ENCODE measurements at places on chromosomes 1 and 21.

GRCh38 chr1:115006191-115006590 lies 23.4 kb upstream of the TSHB start:
- no peak for DNase-seq

DNA sequence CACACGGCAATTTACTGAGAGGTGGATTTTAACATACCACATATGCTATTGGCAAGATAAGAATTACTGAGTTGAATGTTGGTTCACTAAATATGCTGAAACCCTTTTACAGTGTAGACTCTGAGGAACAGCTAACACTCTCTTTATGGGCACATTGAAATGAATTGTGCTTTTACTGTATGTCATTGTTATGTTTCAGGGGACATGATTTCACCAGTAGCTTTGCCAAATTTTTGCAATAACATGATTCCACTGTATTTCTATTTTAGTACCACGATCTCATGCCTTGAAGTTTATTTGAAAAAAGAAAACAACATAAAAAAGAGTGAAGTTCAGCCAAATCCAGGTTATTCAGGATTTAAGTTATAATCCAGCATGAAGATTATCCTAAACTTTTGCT lies 188.5 kb downstream of the HLX start:
- DNase-seq: no peak

DNA sequence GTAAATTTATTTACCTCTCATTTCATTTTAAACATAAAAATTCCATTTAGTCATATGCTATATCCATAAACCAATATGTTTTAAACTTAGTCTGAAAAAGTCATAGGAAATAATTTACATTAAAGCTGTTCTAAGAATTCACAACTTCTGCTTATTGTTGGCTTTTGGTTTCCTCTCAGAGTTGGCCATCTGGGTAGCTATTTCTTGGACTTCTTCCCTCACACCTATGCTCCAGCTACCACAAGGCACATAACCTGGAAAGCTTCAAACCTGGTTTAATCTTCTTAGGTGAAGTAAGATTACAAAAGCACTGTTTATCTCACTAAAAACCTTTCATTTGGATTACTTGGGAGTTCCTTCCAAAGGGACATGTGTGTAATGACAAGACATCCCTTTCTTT lies 29.8 kb downstream of the RBM11 start:
- DNase-seq: peak; percentile 45

DNA sequence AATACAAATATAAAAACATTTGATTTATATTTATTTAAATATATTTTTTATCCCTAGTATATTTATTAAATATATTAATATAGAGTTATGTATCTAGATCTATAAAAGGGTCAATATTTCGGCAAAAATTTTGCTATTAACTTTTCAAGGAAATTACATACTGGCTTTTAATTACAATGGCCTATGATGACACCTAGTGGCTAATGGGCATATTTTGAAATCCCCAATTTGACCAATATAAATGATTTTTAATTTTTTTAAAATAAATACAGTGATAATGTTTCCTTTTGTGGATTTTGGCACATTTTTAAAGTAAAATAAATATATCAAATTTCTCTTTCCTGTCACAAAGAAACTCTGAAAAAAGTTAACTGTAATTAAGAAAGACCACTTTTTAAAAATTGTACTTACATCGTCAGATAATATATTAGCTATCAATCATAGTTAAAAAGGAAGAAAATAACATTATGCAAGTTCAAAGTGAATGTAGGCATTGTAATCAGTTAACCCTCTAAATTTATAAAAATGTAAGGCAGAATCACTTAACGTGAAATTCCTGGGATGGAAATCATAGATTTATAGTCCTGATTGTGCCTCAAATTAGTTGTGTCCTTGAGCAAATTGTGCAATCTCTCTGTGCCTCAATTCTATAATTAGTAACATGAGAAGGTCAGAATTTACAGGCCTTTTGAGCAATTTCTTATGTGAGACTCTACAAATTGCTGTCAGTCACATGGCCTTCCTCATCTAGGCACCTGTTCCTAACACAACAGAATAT lies 25.6 kb upstream of the RGS13 start:
- peak; percentile 46 for DNase-seq

- DNase-seq: no peak
Observed at GRCh38 chr1:106344494-106344893, 712.0 kb upstream of the PRMT6 start.

- peak; percentile 29 for DNase-seq
Observed at GRCh38 chr1:230902349-230902923, 34.1 kb upstream of the C1orf198 start.

GRCh38 chr1:40787737-40788560 lies 4.4 kb downstream of the KCNQ4 start:
- no peak for DNase-seq

- DNase-seq: no peak
Observed at GRCh38 chr21:37413553-37414291, 47.1 kb downstream of the DYRK1A start.

GRCh38 chr1:227796359-227796915 lies 19.0 kb upstream of the PRSS38 start:
- DNase-seq: no peak

GRCh38 chr1:160726114-160726497 lies 12.9 kb upstream of the SLAMF7 start:
- no peak for DNase-seq

DNA sequence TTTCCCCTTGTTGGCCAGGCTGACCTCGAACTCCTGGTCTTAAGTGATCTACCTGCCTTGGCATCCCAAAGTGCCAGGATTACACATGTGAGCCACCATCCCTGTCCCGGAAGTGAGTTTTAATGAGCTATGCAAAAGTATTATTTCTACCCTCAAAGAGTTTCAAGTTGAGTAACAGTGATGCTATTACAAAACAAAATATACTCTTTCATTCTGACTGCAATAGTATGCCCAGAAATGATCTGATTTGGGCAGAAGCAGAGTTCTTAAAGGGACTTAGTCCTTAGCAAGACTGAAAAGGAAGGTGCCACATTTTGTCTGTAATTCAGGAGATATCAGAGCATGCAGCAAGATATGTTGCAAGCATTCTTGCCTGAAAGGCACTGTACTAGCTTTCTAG lies 375.4 kb downstream of the NUF2 start:
- no peak for DNase-seq

GRCh38 chr1:31932491-31933316 lies 5.5 kb downstream of the PTP4A2 start:
- DNase-seq: no peak

GRCh38 chr1:241998412-241998921 lies 431 bp downstream of the MAP1LC3C start:
- peak; percentile 68 for DNase-seq

GRCh38 chr1:160646711-160647328 lies at the start of gene SLAMF1:
Gene SLAMF1 (minus strand): TSS chr1:160647044. CDS start chr1:160646945, 99 bp downstream.
- DNase-seq: no peak

DNA sequence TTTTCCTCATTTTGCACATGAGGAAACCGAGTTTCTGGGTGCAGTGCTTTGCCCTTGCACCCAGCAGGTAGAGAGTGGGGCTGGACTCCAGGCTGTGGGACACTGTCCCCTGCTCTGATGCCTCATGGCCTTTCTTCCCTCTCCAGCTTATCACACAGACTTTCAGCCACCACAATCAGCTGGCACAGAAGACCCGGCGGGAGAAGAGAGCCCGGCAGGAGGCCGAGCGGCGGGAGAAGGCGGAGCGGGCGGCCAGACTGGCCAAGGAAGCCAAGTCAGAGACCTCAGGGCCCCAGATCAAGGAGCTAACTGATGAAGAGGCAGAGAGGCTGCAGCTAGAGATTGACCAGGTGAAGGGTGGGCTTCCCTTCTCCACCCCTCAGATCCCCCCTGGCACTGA lies 19.0 kb downstream of the KDF1 start:
- no peak for DNase-seq

DNA sequence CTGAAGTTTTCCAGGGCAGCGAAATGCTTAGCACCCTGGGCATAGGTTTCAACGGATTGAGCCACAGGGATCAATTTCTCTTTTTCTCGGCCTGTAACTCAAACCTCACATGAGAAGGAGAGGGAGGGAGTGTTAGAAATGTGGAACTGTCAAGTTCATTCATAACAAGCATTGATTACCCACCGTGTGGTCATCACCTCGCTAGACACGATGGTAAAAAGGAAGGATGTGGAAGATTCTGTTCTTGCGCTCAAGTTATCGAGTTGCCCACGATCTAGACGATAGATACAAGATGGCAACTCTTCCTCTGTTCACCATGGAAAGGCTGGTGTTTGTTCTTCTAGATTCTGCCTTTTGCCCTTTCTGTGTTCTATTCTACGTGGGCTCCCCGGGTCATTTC lies 4.0 kb upstream of the RCAN3 start:
- DNase-seq: no peak

DNA sequence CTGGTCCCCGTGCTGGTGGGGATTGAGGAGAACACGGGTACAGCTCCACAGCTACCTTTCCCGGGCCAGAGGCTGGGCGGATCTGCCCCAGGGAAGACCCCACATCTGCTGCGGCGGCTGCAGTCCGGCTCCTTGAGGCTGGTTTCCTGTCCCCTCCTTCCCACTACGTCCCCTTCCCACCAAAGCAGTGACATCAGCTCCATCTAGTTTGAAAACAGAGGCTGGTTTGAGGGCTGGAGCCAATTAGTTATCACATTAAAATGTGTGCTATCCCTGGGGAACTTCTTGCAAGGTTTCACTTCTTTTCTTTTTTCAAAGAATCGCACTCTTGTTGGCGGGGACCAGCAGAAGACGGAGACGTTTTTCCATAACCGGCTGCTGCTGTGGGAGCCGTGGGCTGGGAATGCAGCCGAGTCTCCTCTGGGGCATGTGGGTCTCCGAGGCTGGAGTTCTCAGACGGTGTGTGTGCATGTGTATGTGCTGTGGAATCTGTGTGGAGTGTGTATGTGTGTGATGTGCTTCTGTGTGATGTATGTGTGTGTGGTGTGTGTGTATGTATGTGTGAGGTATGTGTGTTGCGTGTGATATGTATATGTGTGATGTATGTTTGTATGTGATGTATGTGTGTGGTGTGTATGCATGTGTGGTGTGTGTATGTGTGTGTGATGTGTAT lies 8.9 kb upstream of the PCBP3 start:
- no peak for DNase-seq

DNA sequence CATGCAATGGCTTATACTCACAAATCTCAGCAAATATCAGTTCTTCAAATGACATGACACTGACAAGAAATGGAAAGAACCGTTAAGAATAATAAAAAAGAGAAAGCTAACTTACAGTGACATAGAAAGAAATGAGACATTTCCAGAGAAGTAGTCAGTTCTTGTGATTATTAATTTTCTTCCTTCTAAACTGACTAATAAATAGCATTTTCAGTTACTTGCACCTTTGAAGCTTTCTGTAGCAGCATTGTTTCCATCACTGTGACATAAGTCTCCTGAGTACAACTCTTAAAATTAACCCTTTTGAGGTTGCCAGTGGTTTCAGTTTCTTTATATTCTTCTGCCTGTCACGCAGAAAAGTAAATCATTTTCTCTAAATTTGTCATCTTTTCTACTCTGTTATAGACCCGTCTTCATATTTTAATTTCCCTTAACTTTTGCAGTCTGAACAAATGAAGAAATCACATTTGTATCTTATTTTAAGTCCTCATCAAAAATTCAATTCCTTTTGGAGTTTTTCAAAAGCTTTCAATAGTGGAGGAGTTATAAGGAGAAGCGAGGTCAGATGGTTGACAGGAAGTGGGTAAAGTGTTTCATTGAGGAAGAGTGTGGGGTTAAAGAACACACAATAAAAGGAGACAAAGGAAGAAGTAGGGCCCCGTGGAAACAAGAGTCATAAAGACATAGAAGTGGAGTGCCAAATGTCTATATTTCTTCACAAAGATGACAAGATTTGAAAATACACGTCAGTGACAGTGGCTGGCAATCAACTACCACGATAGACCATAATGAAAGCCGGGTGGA lies 57.9 kb upstream of the S1PR1 start:
- DNase-seq: no peak

DNA sequence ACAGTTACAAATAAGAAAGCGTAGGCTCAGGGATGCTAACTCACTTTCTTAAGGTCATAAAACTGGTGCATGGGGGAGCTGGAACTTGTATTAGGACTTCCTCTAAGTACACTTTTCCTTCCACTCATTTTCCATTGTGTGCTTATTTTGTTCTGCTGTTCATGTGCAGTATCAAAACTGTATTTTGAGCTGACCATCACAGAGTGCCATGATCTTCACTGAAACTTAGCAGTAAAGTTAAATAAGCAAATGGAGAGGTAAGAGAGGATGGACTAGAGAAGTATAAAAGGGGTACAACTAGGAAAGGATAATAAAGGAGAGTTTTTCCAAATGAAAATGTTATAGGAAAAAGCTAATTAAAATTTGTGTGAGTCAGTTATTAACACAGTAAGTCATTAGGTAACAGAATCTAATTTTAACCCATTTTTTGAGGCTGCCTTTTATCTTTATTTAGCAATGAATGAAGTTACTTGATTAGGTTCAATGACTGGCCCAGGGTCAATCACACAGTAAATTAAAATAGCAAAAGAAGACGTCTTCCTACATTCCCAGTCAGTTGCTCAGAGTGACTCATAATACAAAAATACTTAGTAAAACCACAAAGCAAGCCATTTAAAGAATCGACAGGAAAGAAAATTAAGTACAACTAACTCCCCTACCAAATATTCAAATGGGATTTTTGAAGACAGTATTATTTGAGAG lies 165.8 kb upstream of the C1orf105 start:
- DNase-seq: no peak

DNA sequence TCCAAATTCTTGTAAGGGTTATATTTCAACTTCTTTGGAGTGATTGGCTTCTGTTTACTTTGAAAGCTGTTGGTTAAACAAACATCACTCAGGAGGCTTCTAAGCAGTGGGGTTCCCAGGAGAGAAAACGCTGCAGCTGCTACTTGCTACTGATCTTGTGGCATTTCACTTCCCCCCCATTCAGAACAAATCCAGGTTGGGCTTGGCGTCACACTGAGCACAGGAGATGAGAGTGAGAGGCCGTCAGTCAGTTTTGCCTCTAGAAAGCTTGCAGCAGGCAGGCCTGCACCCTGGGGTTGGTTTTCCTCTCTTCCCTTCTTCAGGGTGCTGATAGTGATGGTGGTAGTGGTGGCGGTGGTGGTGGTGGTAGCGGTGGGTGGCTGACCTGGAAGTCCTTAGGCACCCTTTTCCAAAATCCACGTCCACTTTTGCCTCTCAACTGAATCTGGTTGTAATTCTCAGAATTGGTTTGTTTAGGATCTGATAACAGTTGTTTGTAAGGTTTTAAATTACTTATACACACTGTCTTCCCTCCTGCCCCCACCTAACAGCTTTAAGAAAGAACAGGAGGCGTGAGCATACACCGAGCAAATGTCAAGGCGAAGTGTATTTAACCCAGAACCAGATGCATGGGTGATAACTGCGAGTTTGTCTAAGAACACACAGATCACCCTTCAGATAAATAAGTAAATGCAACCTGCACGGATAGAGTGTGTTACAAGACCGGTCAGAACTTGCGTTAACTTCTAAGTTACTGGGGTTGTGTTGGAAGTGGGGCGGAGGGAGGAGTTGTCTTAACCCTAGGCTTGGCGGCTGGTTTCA lies 3.2 kb upstream of the PROX1 start:
- peak; percentile 48 for DNase-seq

- DNase-seq: peak; percentile 95
Observed at GRCh38 chr1:67604778-67605177, 80.2 kb upstream of the GADD45A start.

- DNase-seq: peak; percentile 7
Observed at GRCh38 chr1:47883963-47884362, 113.2 kb downstream of the TRABD2B start.
